ENCODE measurements at places on chromosomes 5 and 9.

- no peak for DNase-seq
Measured at GRCh38 chr5:53560028-53560427, 411 bp upstream of the NDUFS4 start.

DNA sequence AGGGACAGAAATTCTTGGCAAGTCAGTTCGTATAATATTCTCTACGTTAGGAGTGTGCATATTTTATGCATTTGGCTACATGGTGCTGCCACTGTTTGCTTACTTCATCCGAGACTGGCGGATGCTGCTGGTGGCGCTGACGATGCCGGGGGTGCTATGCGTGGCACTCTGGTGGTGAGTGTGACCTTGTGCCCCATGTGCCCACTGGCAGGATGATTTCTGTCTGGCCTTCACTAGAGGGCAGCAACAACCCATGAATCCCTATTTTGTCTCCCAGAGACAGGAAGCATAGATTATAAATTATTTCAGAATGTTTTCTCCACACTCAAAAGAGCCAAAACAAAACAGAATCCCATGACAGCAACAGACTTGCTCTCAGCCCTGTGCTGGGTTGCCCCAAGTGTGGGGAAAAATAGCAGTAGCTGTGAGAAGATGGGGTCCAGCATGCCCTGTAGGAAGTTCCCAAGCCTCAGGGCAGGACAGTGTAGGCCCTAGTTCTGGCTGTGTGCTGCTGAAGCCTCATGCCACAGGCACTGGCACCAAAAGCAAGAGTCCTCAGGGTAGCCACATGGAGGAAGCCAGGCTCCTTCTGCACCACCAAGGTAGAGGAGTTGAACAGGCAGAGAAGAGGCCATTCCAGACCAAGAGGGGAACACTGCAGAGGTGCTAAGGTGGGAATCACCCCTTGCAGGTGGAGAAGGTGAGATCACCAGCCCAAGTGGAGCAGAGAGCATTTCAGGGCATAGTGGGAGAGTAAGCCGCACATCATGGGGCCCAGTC is 16.0 kb downstream of the SLC22A5 start:
- peak; percentile 92 for DNase-seq

DNA sequence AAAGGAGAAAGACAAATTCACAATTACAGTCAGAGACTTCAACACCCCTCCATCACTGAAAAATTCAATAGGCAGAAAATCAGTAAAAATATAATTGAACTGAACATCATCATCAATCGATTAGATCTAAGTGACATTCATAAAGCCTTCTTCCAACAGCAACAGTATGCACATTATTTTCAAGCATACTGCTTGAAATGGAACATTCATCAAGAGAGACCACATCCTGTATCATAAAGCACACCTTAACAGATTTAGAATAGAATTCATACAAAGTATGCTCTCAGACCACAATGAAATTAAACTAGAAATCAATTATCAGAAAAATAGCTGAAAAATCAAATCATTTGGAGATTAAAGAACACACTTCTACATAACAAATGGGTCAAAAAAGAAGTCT is 39.1 kb downstream of the ERMP1 start:
- DNase-seq: no peak

- no peak for DNase-seq
Measured at GRCh38 chr5:168215646-168216045, 75.8 kb upstream of the WWC1 start.

DNA sequence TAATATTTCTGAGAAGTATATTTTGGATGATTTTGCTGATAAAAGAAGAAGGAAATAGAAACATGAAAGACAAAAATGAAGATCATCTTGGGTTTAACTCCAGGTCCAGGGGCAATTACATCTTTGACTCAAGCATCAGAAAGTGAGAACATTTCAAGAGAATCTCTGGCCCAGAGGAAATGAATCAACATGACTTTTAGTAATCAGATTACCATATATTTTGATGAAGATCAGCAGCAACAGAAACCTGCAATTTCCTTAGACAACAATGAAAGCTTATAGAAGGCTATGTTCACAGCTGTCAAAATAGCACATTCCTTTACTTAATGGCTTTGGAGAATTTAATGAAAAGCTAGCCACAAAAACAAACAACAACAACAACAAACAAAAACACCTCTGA is 638.1 kb downstream of the EFNA5 start:
- no peak for DNase-seq

DNA sequence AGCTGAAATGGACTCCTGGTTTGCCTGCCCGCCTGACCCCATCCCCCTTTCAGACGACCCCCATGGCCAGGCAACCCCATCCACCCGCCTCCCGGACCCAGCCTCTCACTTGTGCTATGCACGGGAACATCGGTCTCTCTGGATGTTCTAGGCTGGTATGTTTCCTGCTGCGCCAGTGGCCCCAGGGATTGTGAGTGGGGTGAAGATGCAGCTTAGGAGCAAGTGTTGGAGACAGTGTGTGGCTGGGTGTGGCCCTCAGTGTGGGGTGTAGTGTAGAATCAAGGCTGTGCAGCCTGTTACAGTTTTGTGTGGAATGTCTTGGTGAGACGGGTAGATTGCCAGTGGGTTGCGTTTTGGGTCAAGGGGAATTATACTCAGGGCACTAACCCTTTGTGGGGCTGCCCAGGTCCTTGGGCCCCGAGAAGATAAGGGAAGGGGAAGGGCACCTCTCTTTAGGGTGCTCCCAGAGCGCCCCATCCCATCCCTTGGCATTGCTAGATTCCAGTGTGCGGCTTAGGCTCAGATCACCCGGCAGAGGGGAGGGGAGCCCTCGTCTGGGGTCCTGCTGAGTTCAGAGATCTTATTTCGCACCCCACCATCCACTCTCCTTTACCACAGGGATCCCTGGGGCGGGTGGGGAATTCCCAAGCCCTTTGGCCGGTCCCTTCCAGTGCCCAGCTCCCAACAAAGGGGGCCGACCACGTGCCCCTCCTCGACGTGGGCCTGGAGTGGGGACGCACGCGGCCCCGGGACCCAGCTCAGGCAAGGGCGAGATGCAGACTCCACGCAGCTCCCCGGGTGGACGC is 4.6 kb downstream of the IER5L start:
- DNase-seq: no peak

DNA sequence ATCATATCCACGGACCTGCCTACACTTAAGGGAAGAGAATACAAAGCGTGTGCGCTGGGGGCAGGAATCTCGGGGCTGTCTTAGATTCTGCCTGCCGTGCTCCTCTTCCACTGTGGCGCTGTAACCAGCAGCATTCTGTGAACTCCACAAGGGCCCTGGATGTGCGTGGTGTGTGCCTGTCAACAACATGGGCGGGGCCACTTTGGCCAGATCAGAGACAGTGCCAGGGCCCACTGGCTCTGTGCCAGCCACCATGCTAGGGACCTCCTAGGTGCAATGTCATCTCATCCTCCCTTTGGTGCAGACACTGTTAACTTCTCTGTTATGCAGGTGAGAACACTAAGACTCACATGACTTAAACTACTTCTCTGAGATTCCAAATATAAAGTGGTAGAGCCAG is 113.7 kb downstream of the COL23A1 start:
- DNase-seq: peak; percentile 79

DNA sequence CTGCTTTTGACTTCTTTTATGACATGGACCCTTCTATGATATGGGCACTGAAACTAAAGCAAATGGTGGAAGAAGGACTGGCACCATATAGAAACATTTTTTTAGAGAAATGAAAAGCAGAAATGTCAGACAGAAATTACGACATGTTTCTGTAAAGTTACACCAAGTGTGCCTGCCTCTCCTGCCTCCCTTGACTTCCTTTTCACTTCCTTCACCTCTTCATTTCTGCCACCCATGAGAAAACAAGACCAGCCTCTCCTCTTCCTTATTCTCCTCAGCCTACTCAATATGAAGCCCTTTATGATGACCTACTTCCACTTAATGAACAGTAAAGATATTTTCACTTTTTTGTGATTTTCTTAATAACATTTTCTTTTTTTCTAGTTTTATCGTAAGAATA is 44.5 kb downstream of the ERCC6L2 start:
- DNase-seq: no peak

DNA sequence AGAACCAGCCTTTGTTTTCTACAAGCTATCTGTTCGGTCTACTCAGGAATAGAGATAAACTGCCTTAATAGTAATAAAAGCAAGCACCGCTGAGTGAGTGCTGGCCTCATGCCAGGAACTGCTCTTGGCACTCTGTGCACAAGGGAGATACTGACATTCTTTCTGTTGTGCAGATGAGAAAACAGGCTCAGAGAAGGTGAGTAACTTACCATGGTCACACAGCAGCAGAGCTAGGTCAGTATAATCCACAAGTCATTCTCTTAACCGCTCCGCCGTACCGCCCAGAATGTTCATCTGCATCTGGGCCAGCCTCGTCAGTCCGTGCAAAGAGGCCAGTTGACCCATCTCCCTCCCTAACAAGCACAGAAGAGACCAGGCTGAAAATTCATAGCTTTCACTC is 27.4 kb downstream of the QRFP start:
- peak; percentile 83 for DNase-seq

DNA sequence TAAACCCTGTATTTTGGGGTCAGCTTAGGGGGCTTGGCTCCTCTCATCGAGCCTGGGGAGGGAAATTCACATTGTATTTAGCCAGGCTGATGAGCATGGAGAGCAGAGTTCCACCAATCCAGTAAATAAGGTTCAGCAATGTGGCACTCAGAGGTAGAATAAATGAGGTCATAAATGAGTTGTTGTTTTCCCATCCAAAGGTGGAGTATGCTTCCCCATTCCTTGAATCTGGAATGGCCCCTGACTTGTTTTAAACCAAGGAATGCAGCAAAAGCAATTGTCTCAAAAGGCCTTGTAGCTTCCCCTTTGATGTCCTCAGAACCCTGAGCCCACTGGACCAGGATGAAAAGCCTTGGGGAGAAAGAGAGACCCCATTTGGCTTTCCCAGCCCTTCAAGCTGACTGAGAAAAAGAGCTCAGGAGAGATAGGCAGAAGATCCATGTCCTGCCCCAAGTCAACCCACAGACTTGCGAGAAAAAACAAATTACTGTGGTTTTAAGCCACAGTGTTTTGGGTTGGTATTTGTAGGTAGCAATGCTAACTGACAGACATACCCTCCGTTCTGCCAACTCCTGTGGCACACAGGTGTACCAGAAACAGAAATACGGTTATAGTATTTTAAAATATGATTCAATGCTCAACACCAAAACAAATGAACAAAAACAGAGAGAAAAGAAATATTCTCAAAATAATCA is 566.0 kb upstream of the DMAC1 start:
- no peak for DNase-seq

DNA sequence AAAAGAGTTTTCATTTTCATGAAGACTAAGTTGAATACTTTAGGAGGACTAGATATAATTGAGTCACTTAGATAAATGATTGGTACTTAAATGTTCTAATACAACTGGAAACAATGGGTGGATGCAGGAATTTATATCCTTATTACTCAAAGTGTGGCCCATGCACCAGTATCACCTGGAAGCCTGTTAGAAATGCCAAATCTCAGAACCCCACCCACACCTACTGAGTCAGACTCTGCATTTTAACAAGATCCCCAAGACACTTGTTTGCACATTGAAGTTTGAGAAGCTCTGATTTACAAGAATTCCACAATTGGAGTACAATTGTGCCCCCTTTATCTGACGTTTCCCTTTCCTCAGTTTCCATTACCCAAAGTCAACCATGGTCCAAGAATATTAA is 239.0 kb downstream of the AUH start:
- DNase-seq: no peak

DNA sequence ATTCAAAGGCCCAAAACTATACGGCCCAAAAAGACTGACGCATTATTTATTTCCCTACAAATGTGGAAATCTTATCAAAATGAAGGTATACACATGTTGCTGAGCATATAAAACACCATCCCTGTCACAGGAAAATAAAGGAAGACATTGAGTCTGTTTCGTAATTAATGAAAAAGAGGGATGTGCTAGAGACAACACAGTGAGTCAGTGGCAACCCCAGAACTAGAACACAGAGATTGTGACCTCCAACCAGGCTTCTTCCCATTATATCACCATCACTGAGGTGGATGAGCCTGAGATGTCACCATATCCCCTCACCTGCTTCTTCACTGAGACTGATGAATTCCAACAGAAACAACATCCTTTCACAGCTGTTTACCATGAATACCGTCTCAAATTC is 3.8 kb downstream of the NDUFA8 start:
- DNase-seq: no peak

DNA sequence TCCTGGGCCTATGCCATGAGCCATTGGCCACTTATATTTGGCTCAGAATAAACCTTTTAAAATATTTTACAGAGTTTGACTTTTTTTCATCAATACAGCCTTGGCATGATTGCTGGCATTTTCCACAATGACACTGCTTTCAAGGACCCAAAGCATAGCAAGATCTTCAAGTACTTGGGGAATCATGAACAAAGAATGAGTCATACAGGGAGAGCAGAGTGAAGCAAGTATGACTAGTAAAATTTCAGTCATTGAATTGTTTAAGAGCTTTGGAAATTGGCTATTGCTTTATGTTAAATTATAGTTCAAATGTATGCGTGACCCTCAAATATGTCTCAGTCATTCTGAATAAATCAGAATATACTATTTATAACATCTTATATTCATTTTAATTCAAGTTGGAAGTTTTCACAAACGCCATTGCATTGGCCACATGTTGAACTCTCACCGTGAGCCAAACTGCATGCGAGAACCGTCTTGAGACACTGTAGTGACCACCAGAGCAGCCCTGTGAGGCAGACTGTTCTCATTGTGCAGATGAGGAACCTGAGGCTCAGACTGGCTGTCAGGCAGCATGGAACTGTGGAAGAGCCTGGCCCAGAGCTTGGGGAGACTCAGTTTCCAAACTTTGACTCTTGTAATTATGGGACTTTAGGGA is 52.9 kb downstream of the GDNF start:
- no peak for DNase-seq

DNA sequence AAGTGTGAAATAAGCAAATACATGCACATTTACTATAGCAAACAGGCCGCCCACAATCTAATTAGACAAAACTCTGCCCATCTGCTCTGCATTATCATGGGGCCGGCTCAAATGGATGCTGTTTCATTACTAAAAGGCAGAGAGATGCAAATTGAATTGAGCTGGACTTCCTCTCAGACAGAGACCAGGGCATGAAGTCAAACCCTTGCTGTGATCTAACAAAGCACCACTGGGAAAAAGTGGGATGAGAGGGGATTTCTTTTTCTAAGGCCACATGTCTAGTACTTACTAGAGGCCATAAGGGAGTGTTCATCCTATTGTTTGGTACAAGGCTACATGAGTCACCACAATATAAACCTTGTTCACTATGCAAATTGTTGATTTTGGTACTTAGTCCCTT is 614.7 kb downstream of the ISL1 start:
- DNase-seq: no peak

- DNase-seq: peak; percentile 77
Measured at GRCh38 chr5:96687812-96688453, 25.8 kb downstream of the CAST start.

DNA sequence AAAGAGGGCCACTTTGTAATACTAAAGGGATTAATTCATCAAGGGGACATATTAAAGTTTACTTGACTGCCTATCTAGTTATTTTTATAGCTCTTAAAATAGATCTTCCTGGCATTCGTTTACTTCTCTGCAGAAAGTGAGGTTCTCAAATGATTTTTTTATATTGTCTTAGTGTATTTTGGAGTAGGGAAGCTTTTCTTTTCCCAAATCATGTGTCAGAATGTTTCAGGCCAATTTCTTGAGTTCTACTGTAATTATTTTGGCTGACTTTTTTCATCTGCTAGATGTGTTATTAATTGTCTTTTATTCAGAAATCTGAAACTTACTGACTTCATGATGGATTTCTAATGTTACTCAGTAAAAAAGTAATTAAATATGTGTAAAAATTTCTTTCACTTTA is 60.2 kb upstream of the FBXL7 start:
- DNase-seq: no peak
